ENCODE measurements at places on chromosomes 12 and 14.

DNA sequence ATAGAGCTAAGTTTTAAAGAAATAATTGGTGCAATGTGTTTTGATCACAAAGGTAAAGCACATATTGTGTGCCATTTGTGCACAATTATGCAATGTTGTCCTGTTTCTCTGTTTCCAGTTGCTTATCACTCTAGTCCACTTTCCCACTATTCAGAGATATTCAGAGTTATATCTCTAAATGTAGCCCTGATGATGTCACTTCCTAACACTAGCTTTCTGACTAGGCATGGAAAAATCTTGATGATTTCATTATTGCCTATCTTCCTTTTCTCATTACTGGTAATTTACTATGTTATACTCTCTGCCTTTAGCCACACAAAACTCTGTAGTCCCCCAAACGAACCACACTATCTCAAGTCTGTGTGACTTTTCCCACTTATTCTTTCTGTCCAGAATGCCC, 221.2 kb downstream of the TRHDE start:
- DNase-seq: no peak

GRCh38 chr12:82299319-82300025, 58.7 kb downstream of the CCDC59 start:
- DNase-seq: no peak

GRCh38 chr12:42326541-42327226, 717 bp downstream of the PPHLN1 start:
- DNase-seq: no peak

DNA sequence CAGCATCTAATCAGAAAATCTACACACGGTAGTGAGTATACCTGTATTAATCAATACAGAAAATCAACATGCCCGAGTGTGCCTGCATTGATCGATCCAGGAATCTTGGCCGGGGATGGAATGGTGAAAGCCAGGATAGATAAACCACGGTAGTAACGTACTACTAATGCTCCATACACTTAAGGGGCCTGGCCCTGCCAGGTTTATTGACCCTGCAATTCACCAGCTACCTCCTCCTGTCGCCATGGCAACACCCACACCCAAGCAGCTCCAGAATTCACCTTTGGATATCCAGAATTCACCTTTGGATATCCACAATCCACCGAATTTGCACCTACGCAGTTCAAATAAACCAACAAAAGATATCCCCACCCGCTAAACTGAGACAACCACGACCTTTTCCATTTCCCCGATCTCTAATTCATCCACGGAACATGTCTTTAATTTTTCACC, 14.8 kb upstream of the CALM1 start:
- no peak for DNase-seq

- no peak for DNase-seq
Observed at GRCh38 chr12:87165733-87166375, 863.3 kb downstream of the C12orf50 start.

DNA sequence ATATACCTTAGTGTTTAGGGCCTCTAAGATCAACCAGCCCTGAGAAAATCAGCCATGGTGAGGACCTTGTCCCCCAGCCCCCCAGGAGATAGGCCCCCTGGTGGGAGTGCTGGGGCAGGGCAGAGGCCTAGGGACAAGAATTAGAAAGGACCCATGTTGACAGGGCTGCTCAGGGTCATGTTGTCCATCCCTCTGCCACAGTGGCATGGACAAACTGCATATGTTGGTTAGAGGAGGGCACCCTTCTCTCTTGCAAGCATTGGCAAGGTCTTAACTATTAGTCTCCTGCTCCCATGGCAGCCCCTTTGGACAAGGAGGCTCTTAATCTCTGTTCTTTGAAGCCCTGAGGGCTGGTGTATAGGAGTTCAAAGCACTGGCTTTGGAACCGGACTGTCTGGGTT, 755 bp upstream of the PTPN6 start:
- DNase-seq: no peak

GRCh38 chr14:84806622-84807021, 723.3 kb upstream of the FLRT2 start:
- no peak for DNase-seq

- no peak for DNase-seq
Observed at GRCh38 chr12:87985069-87985675, 44.0 kb downstream of the C12orf50 start.

- DNase-seq: no peak
Observed at GRCh38 chr12:110109037-110109836, 14.9 kb upstream of the IFT81 start.

- no peak for DNase-seq
Observed at GRCh38 chr12:46559311-46559710, 186.7 kb upstream of the SLC38A2 start.
